A549 treated with RU486 at 1 μM for 4 hours (cell line): ENCODE measurements at places on chromosomes 12 and 14. TPM values are rescaled to one million over a fixed set of nuclear protein-coding genes. Genes with fewer than 3 reads are reported as not detected.

Gene CD69
- total RNA-seq, result not detected in 5 replicates

Gene TSHR
- total RNA-seq, result not detected in 5 replicates

Gene PAH
- total RNA-seq, result 0.36 TPM in 1 of 5 replicates, not detected in the others

Gene KRT2
- 0.05 TPM in 1 of 5 replicates, not detected in the others for total RNA-seq
